Activated T-cell treated with anti-CD3 and anti-CD28 coated beads, Interleukin-2, amount 50 U/mL, for 4 hours (primary cell): ENCODE measurements at places on chromosomes 1 and 21.

GRCh38 chr21:42746240-42746592 is 92.8 kb downstream of the PDE9A start:
- DNase-seq = no peak

GRCh38 chr1:226076378-226076777 is 13.9 kb downstream of the H3-3A start:
- no peak for DNase-seq

- no peak for DNase-seq
Observed at GRCh38 chr1:76075877-76076276, 1.3 kb downstream of the ST6GALNAC3 start.

- DNase-seq = no peak
Observed at GRCh38 chr1:58621391-58621790, 44.3 kb upstream of the TACSTD2 start.

- no peak for DNase-seq
Observed at GRCh38 chr1:206540044-206540780, 32.9 kb downstream of the RASSF5 start.

DNA sequence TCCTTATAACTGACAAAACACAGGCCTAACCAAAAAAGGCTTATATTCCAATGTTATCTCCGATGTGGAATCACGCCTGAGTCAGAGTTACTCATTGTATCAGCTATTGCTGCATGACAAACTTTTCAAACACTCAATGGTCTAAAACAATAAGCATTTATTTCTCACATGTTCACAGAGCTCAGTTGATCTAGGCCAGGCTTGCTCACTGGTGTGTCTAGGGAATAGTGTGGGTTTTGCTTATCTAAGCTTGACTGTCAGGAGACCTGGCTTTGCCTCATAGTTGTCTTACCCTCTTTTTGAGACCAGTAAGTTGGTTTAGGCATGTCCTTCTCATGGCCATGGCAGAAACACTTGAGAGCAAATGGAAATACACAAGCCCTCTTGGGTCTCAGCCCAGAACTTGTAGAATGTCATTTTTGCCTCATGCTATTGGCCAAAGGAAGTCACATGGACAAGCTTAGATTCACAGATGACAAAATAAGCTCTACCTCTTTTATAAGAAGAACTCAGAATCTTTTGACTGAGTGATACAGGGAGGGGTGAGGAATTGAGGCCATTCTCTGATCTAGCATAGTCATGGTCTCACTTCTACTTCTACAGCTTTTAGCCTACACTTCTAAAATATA is 130.8 kb downstream of the HMCN1 start:
- no peak for DNase-seq

GRCh38 chr1:227887697-227888403 is 59.9 kb downstream of the WNT9A start:
- DNase-seq = no peak

- no peak for DNase-seq
Observed at GRCh38 chr1:212916481-212917133, 33.7 kb upstream of the VASH2 start.

- DNase-seq = no peak
Observed at GRCh38 chr1:50265790-50266314, 157.1 kb downstream of the ELAVL4 start.

- DNase-seq = no peak
Observed at GRCh38 chr1:74464037-74464436, 48.4 kb downstream of the LRRC53 start.

DNA sequence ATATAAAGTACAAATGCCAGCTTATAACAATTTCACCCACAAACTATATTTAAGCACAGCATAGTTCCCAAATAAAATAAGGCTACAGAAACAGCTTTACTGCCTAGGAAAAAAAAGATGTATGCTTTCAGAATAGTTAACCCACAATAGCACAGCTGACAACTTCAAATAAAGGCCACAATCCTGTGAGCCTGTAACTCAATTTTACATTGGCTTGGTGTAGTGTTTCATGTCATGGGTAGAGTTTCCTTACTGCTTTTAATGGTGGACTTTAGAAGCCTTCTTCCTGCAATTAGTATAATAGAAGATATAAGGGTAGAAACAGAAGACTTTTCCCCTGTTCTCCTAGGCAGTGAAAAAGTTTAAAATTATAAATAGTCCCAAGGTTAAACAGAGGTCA is 44.3 kb upstream of the ZC3H11B start:
- DNase-seq = no peak

DNA sequence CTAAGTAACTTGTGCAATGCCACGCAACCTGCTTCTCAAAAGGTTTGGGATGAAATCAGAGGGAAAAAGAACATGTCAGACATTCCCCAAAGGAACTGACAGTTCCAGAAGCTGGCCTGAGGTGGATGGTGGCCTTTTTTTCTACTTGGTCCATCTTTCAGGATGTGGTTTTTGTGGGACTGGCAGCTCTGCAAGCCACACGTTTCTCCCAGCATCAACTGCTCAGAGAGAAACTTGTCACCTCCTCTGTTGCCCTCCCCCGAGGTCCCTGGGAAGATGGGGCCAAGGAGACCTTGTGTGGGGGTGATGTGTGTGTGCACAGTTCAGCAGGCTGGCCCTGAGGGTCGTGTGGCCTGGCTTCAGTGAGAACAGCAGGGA is 2.5 kb upstream of the DHRS3 start:
- DNase-seq = no peak

GRCh38 chr21:37060296-37060695 is 12.6 kb downstream of the PIGP start:
- DNase-seq = no peak

GRCh38 chr21:46304955-46305354 is 18.7 kb downstream of the C21orf58 start:
- DNase-seq = no peak

GRCh38 chr1:91643431-91643830 is 142.8 kb downstream of the CDC7 start:
- DNase-seq = no peak

DNA sequence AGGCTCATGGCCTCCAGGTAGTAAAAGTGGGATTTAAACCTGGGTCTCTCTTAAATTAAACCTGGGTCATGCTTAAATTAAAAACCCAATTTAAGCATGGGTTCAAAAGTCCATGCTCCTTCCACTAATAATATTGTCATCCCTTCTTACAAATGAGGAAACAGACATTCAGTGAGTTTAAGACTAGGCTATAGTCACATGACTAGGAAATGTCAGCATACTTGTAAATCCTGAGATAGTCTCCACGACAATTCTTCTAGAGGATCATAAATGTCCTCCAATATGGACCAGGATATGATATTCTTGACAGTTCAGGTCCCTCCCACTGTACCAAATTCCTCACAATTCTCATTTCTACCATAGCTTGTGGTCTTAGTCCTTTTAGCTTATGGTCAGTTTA is 10.5 kb upstream of the IGFN1 start:
- no peak for DNase-seq

GRCh38 chr1:101854271-101854670 is 142.5 kb downstream of the OLFM3 start:
- no peak for DNase-seq

DNA sequence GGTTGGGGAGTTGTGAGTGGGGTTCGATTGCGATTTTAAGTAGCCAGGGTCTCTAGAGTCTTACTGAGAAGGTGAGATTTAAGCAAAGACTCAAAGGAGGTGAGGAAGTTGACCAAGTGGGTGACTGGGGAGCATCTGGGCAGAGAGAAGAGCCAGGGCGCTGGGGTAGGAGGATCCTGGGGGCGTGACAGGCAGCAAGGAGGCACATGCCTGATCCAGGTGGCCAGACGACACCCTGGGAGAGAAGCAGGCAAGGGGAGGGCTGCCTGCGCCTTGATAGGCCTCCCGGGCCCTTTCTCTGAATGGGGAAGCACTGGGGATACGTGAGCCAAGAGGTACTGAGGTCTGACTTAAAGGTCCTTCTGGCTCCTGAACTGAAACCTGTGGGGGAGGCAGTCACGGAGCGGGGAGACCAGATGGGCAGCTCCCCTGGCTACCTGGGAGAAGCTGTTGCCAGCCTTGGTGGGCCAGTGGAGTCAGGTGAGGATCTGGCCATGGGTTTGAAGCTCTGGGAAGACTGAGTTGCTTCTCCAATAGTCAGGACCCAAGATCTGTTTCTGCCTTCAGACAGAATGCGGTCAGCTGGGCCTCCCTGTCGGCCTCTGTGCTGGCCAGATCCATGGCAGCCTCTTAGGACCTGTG is 5.4 kb downstream of the ZBTB48 start:
- no peak for DNase-seq

DNA sequence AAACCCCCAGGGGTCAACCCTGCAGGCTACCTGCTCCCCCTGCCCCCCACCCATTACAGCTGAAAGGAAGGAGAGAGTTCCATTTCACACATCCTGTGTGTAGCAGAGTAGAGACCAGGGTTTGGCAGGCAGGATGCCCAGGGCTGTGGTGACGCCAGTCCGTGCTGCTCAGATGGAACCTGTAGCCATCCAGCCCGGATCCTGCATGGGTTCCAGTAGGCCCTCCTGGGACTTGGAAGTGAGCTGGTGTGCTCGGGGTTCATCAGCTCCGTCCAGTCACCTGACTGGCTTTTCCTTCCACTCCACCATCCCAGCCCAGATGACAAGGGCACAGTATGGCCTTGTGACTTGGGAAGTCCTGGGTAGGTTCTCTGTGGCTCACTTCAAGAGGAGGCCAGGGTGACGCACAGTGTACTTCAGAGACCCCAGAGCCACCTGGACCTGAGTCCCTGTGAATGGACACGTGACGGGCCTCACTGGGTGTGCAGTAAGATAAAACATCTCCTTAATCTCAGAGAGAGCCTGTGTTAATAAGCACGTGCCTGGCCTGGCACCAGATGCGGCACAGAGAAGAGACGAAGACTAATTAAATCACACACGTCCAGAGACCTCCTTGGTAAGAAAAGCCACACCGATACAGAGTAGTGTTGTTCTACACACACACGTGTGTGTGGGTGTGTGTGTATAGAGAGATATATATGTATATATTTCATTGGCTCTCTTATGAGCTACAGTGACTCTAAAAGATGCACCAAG is 16.0 kb downstream of the ITPKB start:
- no peak for DNase-seq

- no peak for DNase-seq
Observed at GRCh38 chr1:17673329-17674072, 81.6 kb upstream of the ACTL8 start.

DNA sequence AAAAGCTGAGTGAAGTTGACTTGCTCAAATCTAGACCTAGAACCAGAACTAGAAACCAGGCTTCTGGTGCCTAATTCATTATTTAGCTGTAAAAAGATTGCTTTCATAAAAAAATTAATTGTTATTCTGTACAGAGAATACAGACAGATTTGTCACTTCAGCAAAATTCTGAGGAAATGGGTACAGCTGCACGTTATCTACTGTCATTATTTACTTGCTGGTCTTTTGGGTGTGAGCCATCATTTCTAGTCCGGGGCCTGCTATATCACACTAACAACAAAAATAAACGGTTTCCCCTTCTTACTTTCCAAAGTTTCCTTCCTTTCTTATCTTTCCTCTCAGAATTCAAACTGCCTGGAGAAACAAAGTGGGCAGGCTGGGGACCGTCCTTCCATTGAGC is 68.3 kb downstream of the PTGER3 start:
- no peak for DNase-seq

DNA sequence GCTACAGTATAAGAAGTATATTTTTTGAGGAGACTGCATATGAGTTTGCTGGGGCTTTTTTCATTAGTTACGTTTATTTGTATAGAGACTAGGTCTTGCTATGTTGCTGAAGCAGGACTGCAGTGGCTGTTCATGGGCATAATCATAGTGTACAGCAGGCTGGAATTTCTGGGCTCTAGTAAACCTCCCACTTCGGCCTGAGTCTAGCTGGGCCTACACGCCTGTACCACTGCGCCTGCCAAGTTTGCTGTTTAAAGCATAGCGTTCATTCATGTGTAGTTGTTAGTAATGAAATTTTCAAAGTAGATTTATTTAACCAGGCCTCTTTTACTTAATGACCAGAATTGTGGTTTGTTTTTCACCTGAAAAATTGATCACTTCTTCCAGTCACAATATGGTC is 33.8 kb downstream of the HS2ST1 start:
- DNase-seq = no peak

DNA sequence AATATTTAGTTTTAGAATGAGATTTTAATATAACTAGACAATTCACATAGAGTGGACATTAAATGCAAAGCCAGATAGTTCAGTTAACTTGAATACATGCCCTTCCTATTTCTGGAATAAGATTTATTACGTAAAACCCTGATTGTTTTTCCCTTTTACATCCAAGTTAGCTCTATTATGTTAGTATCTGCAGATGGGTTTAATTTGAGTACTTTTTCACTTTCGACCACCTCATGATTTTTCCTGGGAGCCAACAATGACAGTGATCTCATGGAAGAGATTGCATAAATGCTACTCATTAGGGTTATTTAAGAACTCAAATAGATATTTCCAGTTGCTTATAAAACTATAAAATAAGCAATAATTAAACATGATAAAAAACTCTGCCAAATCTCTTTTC is 199.4 kb upstream of the PTGFR start:
- no peak for DNase-seq

DNA sequence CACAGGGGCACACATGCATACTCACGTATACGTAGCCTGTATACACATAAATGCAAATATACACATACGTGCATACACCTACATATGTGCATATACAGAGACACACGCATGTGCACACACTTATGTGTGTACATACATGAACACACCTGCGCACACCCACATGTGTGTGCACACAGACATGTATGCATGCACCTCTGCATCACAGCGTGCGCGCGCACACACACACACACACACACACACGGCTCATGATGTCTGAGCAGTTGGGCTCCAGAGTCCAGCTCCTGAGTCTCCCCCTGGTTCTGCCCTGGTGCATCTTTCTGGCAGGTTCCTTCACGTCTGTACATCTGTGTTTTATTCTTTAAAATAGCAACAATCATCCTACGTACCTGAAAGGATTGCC is 600.5 kb downstream of the NPHP4 start:
- DNase-seq = no peak

DNA sequence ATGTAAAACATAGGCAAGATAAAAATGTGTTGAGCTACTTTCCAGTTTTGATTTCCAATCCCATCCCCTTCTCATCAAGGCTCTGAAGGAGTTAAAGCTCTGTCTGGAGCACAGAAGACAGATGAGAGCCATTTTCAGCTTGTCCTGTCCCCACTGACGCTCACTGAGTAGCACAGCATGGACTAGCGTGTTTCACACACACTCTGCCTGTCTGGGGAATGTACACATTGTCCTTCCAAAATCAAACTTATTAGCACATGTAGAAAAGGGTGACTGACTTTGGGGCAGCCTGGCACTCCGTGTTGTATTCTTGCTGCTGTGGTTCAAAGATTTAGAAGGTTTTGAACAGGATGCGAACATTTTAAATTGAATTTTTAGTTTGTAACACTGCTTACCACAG is 139.2 kb downstream of the NEK7 start:
- no peak for DNase-seq
